ENCODE measurements at places on chromosomes 7 and 10. TPM values are rescaled to one million over a fixed set of nuclear protein-coding genes. Genes with fewer than 3 reads are reported as not detected.

The CFAP46 gene
- total RNA-seq: 1.5 TPM

The DIP2C gene
- total RNA-seq: 32.6 TPM

GRCh38 chr10:120251821-120252442, 205.1 kb upstream of the PLPP4 start:
- DNase-seq: no peak

GRCh38 chr10:50896721-50897120, 11.3 kb upstream of the A1CF start:
- no peak for DNase-seq

The BRAT1 gene
- total RNA-seq: 16.5 TPM

Data from left ventricle myocardium superior (tissue), 1 donor.